Activated T-cell treated with anti-CD3 and anti-CD28 coated beads, Interleukin-2, amount 50 U/mL, for 72 hours (primary cell): ENCODE measurements at places on chromosomes 12 and 14.
A peak's percentile ranks its signal among the peaks of the same experiment; 100 is the strongest.

DNA sequence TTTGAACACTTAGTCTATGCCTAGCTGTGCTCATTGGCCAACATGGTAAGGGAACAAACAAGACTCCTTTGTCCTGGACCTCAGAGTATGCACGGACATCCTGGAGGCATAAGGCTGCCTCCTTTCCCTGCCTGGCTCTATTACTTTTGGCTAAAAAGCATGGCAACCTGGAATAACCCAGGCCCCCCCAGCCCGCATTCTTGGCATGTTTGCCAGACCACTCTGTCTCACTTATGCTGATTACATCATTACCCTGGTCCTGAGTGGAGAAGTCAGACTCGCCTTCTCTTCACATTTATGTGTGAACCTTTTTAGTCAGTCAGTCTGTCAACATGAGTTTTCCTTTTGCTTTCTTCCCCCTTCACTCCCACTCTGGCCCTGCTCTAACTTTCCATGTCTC, 58.0 kb upstream of the ELK3 start:
- H3K36me3 ChIP-seq: no peaks in the 10 kb centered on the region
- peak overlapping the region; percentile 11 for H3K4me3 ChIP-seq
- H3K27me3 ChIP-seq: peaks cover 17% of the 10 kb centered on the region
- H3K4me1 ChIP-seq: peaks cover 47% of the 10 kb centered on the region
- no peak for DNase-seq

DNA sequence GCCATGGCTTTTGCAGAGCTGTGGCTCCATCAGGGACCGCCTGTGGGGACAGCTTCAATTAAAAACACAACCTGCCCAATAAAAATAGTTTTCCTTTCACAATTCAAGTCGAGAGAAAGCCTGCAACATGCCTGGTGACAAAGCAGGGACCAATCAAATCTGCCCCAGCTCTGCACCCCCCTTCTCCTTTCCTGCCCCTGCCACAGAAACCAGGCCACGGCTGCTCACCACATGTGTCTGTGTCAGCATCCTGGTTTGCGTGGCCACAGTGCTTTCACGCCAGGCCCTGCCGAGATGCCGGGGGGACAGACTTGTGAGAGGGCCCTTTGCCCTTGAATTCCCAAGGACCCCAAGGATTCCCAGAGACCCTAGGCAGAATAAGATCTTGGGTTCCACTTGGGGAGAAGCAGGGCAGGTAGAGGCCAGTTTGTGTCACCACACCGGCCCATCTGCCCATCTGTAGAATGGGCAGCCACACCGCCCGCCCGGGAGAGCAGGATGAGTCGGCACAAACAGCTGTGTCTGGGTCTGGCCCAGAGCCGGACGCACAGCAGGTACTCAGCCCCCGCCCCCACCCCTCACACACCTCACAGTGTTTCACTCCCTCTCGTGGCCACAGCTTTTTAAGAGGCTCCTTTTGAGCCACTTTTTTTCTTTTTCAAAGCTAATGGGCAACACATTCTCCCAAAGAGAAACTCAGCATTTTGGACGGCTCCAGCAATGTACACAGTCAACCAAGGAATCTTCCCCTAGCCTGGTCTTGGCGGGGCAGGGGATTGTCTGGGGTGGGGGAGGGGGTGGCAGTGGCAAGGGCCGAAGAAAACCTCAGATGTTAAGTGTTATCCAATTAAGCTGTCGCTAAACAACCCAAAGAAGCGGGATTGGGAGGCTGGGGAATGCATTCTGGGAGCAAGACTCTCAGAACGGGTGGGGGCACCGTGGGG, 41.5 kb downstream of the BCL11B start:
- peaks cover 14% of the 10 kb centered on the region for H3K36me3 ChIP-seq
- H3K4me1 ChIP-seq: peaks cover 99% of the 10 kb centered on the region
- H3K27me3 ChIP-seq: no peaks in the 10 kb centered on the region
- peak; percentile 83 for DNase-seq

DNA sequence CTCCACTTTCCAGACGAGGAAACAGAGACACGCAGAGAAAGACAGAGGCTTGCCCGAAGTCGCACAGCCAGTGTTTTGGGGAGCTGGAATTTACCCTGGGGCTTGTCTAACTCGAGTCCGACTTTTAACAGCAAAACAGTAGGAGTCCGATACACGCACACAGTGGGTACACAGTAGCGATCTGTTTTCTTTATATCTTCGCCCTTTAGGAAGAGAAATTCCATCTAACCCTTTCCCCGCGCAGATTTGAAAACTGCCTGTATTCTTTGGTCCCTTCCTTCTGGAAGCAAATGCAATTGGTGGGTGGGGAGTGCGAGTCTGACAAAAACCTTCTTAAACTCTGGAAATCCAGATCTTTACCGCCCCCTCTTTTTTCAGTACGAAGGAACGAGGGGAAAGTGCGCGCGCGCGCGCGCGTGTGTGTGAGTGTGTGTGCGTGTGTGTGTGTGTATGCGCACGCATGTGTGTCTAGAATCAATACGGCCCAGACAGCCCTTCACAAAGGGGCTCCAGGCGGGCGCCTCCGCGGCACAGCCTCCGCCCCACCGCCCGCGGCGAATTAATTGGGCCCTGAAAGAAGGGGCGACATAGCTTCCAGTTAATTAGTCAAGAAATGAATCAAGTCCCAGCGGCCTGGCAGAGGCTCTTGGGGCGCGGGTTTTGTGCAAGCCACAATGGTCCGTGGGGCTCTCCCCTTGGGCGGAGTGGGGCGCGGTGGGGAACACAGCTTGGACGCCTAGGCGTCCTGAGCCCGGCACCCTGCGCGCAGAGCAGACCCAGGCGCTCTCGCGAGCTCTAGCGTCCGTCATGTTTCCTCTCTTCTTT, 14.0 kb upstream of the TBX3 start:
- peaks cover 8% of the 10 kb centered on the region for H3K36me3 ChIP-seq
- H3K4me1 ChIP-seq: no peaks in the 10 kb centered on the region
- H3K27me3 ChIP-seq: peaks cover 93% of the 10 kb centered on the region

DNA sequence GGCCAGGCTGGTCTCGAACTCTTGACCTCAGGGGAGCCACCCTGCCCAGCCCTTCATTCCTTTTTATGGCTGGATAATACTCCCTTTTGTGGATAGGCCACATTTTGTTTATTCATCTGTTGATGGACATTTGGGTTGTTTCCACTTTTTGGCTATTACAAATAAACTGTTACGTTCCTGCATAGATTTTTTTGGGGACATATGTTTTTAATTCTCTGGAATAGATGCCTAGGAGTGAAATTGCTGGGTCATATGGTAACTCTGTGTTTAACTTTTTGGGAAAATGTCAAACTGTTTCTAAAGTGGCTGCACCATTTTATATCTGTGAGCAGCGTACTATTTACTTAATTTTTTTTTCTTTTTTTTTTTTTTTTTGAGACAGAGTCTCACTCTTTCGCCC, 9.8 kb downstream of the KMT5A start:
- no peaks in the 10 kb centered on the region for H3K27me3 ChIP-seq
- H3K4me1 ChIP-seq: peaks cover 20% of the 10 kb centered on the region
- H3K27ac ChIP-seq: no peak overlapping the region
- no peak overlapping the region for H3K4me3 ChIP-seq
- peaks cover 25% of the 10 kb centered on the region for H3K36me3 ChIP-seq

DNA sequence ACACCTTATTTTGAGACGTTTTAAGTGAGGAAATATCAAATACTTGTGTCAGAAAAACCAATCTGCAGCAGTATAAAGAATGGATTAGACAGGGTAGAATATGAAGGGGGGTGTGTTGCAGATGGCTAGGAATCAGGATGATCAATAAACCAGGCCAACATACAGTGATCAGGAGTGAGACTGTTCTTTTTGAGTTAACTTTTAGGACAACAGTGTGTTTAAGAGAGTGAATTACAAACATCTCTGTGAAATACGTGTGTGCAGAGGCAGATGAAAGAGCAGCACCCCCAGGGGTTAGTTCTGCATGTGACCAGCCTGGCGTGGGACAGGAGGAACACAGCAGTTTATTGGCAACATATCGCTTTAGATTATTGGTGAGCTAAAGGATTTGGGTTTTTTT, 10.6 kb upstream of the NRDE2 start:
- no peak overlapping the region for H3K27ac ChIP-seq
- no peaks in the 10 kb centered on the region for H3K36me3 ChIP-seq
- H3K4me3 ChIP-seq: no peak overlapping the region
- peaks cover under 1% of the 10 kb centered on the region for H3K27me3 ChIP-seq
- no peaks in the 10 kb centered on the region for H3K4me1 ChIP-seq

GRCh38 chr14:36418937-36419336, 98.5 kb upstream of the MBIP start:
- no peaks in the 10 kb centered on the region for H3K27me3 ChIP-seq
- no peak overlapping the region for H3K4me3 ChIP-seq
- H3K27ac ChIP-seq: no peak overlapping the region
- peaks cover 2% of the 10 kb centered on the region for H3K36me3 ChIP-seq
- no peak for DNase-seq

GRCh38 chr12:58894040-58894439, 26.3 kb downstream of the LRIG3 start:
- H3K27me3 ChIP-seq: no peaks in the 10 kb centered on the region
- H3K27ac ChIP-seq: no peak overlapping the region

GRCh38 chr12:46360908-46361666, 11.5 kb downstream of the SLC38A2 start:
- H3K4me1 ChIP-seq: peaks cover 57% of the 10 kb centered on the region
- no peak overlapping the region for H3K4me3 ChIP-seq
- DNase-seq: no peak
- no peaks in the 10 kb centered on the region for H3K27me3 ChIP-seq
- peak overlapping the region; percentile 84 for H3K27ac ChIP-seq

DNA sequence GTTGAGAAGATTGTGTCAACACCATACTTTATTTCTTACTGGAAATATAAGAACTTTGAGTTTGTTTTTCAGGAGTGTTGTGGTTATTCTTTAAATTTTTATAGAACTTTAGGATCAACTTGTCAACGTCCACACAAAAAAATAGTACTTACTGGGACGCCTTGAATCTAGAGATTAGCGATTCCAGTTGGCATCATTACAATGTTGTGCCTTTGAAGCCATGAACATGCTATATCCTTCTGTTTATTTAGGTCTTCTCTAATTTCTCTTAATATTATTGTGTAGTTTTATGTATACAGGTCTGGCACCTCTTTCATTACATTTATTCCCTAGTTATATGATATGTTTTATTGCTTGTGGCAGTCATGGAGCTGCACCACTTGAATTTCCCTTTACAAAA, 320.8 kb upstream of the CCDC196 start:
- no peaks in the 10 kb centered on the region for H3K36me3 ChIP-seq
- DNase-seq: no peak
- H3K27me3 ChIP-seq: peaks cover 18% of the 10 kb centered on the region
- no peak overlapping the region for H3K27ac ChIP-seq
- no peak overlapping the region for H3K4me3 ChIP-seq

GRCh38 chr12:69898236-69898635, 73.2 kb downstream of the MYRFL start:
- H3K4me1 ChIP-seq: peaks cover 8% of the 10 kb centered on the region
- no peak for DNase-seq
- H3K27me3 ChIP-seq: no peaks in the 10 kb centered on the region

DNA sequence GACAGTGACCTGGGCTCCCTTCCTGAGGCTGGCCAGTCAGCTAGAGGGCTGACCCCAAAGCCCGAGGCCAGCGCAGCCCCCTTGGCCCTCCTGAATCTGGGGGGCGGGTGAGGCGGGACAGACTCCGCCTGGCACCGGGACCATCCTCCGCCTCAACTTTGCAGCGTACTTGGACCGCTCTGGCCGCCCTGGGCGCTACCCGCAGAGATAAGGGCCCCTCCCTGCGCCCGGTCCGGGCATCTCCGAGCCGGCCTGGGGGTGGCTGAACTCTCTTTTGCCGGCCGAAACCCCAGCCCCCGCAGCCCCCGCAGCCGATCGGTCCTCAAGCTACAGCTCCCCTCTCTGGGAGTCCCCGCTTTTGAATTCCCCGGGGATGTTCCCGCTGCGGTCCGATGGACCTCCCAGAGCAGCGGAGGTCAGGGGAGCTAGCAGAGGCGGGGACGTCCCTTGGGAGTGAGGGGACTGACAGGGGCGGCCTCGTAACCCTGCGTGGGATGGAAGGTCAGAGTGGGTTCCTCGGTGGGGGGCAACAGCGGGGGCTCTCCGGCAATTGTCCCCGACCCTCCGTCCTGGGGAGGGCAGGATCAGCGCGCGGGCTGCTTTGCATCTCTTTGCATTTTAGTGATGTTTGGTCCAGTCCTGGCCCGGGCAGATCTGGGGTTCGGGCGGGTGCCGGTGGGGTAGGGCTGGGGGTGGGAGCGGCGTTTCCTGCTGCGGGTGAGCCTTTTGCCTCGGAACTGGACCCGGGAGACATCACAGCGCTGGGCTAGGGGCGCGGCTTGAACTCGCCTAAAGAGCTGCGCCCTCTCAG, at the start of gene CRIP1:
CRIP1 (plus strand) TSS at position 724 of the 811 bp plus-strand sequence. CDS start 374 bp downstream, outside the sequence.
- H3K27ac ChIP-seq: no peak within 1 kb of the TSS
- peaks cover 56% of the 10 kb centered on the region for H3K4me1 ChIP-seq
- DNase-seq: no peak
- no peaks in the 10 kb centered on the region for H3K27me3 ChIP-seq
- peak within 1 kb of the TSS; percentile 95 for H3K4me3 ChIP-seq

DNA sequence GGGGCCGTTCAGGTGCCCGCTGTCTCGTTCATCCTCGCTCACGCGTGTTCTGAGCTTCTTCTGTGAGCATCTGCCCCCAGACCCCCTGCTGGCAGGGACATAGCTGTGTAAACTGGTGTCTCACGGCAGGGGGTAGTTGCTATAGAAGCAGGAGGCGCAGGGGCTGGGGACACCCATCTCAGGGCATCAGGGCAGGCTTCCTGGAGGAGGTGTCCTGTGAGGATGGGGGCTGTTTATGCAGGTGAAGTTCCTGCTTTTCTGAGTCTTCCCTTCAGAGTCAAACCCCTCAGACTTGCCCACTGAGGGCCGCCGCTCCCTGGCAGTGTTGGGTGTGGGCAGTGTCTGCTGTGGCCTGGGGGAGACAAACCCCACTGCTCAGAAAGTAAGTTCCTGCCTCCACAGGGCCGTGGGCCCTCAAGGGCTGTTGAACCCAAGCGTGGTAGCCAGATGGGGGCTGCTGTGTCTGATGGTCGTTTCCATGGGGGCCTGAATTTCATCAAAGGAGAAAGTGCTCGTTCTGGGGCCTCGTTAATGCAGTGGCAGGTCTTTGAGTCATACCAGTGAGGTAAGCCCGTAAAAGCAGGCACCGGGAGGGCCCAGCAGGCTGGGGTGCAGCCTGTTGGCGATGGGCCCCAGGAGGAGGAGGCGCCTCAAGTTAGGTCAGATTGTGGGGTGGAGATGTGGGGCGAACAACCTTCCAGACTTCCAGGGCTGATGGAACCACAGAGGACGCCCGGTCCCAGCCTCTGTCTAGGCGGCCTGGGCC, 23.4 kb downstream of the KIF26A start:
- H3K27ac ChIP-seq: no peak overlapping the region
- H3K36me3 ChIP-seq: no peaks in the 10 kb centered on the region
- no peaks in the 10 kb centered on the region for H3K27me3 ChIP-seq
- H3K4me1 ChIP-seq: no peaks in the 10 kb centered on the region
- H3K4me3 ChIP-seq: no peak overlapping the region

DNA sequence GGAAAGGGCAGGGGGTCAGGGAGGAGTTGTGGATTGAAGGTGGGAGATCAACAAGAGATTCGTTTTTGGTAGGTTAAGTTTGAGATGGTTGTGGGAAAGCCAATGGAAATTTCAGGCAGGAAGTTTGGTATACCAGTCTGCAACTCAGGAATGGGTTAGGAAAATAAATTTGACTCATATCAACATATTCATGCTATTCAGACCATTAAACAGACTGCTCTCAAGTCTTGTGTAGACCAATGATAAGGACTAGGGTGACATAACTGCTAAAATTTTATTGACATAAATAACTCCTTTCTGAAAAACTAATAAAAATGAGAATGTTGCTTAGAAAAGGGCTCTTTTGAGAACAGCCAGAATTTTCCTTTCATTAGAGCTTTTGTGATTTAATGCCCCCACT, 60.0 kb downstream of the PLEKHA5 start:
- no peak for DNase-seq
- peaks cover 7% of the 10 kb centered on the region for H3K4me1 ChIP-seq
- H3K27ac ChIP-seq: no peak overlapping the region
- H3K36me3 ChIP-seq: no peaks in the 10 kb centered on the region
- no peak overlapping the region for H3K4me3 ChIP-seq
